ENCODE measurements at places on chromosomes 1 and 21.

DNA sequence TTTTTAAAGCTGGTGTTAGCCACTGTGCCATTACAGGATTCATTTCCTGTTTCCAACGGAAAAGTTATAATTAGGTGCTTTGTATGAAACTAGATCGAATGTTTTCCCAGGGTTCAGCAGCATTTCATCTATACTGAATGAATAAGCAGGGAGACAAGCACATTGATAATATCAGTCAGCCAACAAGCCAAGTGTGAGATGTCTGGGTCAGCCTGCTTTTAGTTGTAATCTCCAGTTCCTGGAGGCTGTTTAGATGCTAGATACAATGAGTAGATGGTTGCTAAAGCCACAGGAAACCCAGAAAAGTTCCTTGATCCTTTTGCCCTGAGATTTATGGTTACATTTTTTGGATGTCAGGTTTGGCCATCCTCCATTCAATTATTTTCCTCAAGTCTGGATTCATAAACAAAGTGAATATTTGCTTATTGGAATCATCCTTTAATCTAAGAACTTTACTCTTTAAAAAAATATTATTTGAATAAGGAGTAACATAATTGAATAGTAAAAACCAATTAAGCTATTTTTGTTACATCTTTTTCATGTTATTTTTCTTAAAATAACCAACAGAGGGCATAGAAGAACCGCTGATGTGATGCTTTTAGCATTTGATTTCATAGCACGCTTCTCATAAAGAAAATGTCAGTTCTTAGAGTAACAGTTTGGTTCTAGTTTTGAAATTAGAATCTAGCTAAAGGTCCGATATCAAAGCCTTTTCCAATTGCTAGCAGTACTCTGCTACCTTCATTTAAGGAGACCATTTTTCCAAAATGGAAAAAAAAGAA, 76.6 kb downstream of the HSPA13 start:
- no peak for DNase-seq

GRCh38 chr21:32455548-32455947, 43.0 kb downstream of the EVA1C start:
- no peak for DNase-seq

- no peak for DNase-seq
These were observed 10.4 kb upstream of the UHMK1 start for GRCh38 chr1:162487241-162487640.

- DNase-seq: no peak
These were observed 1531.5 kb upstream of the B3GALT2 start for GRCh38 chr1:194717941-194718340.

DNA sequence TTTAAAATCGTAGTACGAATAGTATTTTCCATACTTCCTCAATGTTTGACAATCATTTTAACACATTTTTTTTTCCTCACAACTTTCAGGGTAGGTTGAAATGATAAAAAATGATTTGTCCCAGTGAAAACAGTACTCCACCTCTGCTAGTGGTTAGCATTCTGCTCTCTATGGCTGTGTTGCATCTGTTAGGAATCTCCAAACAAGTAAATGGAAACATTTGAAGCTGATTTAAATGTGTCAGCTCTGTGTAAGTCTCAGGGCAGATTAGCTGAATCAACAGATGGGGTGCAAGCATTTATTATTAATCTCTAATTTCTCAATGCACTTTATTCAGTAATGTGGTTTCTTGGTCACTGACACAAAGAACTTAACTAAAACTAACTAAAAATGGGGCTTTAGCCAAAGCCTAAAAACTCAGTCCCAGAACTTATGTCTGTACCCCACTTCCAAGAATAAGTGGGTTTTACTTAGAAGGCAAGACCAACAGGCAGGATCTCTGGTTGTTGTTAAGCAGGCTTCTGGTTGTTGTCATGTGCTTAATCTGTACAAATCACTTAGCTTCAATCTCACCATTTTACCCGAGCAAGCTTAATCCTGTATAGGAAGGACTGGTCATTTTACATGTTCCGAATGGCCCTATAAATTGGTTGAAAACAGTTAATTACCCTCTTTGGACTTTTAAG, 67.8 kb downstream of the PRRX1 start:
- no peak for DNase-seq

DNA sequence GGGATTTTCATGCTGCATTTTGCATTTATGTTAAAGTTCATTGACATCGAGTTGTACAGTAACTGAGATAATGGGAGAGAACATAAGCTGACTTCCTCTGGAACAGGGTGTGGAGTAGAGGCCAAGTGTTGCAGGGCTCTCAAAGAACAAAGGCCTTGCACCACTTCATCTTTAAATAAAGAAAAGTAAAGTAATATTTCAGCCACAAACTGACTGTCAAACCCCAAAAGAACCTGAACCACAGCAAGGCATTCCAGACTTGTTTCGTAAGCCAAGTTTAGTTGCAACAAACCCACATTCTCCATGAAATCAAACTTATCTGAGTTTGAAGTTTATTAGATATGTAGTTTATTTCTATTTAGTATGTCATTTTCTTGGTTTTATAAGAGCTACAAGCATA, 19.1 kb upstream of the HMGCS2 start:
- DNase-seq: no peak

- DNase-seq: no peak
These were observed 520 bp downstream of the TMEM201 start for GRCh38 chr1:9589144-9589718.

GRCh38 chr1:160207118-160207650, 2.0 kb downstream of the PEA15 start:
- DNase-seq: no peak

DNA sequence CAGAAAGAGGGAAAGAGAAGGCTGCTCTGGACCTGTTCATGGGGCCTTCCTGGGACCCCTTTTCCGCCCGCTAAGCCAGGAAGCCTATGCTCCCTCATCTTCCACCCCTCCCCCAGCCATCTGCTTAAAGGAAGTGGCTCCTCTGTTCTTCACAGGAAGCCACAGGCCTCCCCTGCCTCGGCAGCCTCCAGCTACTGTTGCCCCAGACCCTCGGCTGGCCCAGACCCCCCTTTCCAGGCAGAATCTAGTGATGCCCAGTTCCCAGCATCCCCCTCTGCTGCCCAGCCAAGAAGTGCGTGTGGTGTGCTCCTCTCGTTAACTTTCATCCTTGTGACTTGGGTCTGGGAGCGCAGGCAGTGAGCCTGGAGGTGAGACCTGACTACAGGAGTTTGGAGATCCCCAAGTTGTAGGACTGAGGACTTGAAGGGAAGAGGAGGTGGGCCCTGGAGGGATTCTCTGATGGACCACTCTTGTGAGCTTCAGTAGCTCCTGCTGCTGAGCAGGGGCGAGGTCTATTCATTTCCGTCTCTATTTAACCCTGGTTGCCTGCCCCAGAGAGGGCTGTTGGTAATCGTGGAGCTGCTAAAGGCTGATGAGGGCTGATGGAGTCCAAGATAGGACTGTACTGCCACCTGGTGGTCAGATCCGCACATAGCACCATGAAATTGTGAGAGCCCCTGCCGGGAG, 9.1 kb downstream of the IFI6 start:
- no peak for DNase-seq

DNA sequence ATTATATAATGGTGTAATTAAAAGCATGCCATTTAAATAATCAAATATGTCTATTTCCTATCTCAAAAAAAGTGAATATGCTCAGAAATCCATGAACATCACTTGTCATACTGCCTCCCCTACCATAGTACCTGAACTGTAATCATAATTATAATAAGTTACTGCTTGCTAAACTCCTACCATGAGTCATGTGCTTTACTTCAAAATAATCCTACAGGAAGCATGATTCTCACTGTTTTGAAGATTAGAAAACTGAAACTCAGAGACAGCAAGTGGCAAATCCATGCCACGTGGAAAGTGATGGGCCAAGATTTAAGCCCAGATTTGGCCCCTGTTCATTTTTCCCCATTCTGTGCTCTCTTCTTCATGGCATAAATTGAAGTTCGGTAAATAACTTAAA, 5.2 kb downstream of the LRRC7 start:
- DNase-seq: no peak

DNA sequence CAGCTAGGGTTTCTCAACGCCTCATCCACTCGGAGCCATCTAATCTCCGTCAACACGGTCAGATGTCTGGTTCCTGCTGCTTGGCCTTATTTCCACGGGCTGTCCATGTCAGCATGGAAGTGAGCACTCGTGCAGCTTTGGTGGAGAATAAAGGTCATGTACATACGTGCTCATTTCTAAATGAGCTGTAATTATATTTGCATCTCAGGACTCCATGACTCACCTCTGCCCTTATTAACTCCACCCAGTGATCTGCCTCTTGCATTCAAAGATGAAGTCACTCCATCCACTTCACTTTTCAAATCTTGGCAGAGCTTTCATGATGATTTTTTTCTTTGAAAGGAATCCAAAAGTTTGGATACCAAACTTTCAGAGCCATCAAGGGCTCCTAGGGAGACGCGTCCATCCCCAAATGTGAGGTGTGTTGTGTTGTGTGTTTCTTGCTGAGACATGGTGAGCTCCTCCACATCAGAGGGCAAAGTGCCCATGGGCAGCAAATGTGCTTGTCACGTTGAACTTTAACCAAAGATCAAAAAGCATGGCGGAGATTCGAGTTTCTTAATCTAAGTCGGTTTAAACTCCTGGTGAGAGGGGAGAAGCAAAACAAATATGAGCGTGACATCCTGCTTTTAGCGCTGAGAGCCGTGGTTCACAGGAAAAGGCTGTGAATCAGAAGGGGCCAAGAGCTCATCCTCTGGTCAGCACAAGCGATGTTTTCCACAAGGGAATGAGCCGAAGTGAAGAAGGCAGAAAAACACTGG, 68.6 kb upstream of the ERRFI1 start:
- DNase-seq: no peak

DNA sequence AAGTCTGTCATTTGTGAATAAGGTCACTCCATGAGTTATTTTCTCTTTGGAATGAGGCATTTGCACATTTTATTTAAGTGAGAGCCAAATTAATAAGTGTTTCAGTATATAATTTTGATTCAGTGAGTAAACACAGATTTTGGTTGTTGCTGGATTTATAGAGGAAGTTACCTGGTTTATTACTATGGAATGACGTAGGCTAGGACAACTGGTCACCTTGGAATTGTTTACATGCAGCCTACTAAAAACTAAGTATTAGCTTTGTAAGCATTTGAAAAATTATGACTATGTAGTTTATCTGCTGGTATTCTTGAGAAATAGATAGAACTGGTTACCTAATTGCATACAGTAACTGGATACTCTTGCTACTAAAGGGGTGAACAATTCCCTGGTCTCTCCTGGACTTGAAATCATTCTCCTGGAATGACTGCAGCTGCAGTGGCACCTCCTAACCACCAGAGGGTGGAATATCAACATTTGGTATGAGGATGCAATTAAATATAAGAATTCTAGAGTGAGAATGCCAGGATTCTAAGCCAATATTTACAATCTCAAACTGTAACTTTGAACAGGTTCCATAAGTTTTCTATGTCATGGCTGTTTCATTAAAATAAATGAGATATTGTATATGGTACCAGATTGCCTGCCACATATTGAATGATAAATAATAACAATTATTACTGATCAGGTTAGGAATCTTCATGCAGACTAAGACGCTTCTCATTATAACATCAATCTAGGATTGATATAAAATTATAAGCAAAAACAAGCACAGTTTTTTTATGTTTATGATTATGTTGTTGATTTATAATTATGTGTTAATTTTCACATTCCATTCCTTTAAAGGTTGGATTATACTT, 3.5 kb upstream of the KRTAP27-1 start:
- DNase-seq: no peak

DNA sequence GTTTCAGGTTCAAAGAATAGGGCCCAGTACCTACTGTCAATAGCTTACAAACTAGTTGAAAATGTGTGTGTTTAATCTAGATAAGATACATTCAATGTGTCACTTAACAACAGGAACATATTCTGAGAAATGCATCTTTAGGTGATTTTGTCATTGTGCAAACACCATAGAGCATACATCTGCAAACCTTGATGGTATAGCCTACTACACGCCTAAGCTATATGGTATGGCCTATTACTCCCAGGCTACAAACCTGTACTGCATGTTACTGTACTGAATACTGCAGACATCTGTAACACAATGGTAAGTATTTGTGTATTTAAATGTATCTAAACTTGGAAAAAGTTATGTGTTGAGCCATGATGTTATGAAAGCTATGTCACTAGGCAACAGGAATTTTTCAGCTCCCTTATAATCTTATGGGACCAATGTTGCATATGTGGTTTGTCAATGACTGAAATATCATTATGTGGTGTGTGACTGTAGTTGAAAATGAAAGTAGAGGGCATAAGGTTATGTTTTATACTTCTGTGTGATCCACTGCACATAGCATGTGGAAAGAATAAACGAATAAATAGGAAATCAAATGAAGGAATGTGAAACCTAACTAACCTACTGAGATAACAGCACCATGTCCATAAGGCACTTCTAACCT, 129.0 kb upstream of the CAMK1G start:
- no peak for DNase-seq

- DNase-seq: no peak
These were observed 10.8 kb downstream of the INAVA start for GRCh38 chr1:200905411-200906052.

DNA sequence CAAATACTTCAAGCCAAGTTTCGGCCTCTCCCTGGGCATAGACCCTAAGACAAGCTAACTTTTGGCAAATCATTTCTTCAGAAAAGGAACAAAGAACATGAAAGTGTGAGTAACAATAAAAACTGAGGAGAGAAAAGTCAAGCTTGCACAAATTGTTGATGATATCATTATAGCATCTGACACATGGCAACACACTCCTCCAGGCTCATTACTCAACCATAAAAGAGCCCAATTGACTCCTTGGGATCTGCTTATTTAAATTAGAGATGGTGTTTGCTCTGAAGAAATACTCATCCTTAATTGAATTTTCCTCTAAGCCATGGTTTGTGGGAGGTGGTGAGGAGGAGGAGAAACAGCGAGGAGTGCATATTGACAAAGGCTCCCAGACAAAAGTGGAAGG, 54.5 kb downstream of the TNFSF4 start:
- no peak for DNase-seq

DNA sequence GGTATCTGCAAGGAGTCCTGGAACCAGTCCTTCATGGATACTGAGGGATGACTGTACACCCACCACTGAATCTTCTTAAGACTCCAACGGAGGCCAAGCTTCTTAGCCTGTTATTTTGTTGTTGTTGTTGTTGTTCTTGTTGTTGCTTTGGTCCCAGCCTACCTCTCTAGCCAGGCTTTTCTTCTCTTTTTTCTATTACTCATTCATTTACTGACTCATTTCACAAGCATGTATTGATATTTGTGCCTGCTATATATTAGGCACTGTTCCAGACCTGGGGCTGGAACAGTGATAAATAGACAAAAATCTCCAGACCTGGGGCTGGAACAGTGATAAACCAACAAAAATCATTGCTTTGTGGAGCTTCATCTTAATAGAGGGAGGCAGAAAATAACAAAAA, 20.4 kb downstream of the CENPF start:
- no peak for DNase-seq

DNA sequence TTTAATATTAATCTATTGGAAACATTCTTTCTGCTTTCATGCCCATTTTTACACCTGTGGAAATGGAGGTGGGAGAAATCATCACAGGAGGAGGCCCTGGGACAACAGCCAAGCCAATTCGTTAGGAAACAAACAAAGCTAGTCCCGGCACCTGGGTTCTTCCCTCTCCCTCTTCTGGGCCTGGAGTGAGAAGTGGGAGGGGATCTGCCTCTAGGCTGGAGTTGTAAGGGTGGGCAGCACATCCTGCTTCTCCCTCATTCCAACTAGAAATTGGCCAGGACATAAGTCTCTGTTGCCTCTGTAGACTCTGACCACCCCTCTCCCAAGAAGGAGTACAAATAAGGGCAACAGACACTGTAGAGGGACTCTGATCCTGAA, 20.2 kb upstream of the ERO1B start:
- DNase-seq: no peak

- no peak for DNase-seq
These were observed 78.3 kb downstream of the NUF2 start for GRCh38 chr1:163399976-163400601.

Data from GM04503 (cell line).